ENCODE measurements at places on chromosomes 6 and 20. TPM values are rescaled to one million over a fixed set of nuclear protein-coding genes. Genes with fewer than 3 reads are reported as not detected.

DNA sequence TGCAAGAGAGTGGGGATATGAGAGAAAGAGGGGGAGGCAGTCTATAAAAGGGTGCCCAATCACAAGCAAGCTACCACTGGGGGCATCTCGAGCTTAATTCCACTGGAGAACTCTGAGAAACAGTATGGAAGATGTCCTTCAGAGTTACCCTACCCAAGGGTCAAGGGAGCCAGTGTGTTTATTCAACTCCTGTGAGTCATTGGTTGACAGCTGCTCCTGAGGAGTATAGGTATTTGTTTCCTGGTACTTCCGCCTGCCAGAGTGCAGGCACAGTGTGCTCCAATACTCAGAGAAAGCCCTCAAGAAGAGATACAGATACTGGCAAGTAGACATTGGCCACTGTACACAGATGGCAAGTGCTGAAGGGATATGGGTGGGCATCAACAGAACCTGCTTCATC lies 49.5 kb downstream of the ARHGAP40 start:
- no peaks in the 10 kb centered on the region for H3K36me3 ChIP-seq
- H3K27ac ChIP-seq, result no peak overlapping the region
- peaks cover 7% of the 10 kb centered on the region for H3K4me1 ChIP-seq
- no peak overlapping the region for H3K4me3 ChIP-seq
- peaks cover 29% of the 10 kb centered on the region for H3K27me3 ChIP-seq

DNA sequence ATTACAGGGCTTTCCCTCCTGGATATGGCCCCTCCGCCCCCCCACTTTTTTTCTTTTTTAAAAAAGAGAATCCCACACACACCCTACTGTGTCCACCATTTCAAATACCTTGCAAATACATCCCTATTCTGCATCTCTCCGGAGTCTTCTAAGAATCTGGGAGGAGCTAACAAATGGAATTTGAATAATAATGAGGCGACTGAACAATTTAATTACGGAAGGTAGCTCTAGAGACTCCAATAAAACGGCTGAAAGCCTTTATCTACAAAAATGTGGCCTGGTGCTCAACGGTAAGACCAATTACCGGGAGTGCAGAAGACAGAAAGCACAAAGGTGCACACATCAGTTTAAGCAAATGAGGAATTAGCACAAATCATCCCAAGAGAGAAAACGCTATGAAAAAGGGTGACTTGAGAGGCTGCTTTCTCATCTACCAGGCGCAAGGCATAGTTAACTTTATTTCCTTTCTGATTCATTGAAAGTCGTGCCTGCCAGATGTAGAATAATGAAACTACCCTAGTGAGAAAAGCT lies 1.8 kb downstream of the RRAGD start:
- peaks cover 22% of the 10 kb centered on the region for H3K4me1 ChIP-seq
- H3K27me3 ChIP-seq, result peaks cover 16% of the 10 kb centered on the region
- H3K36me3 ChIP-seq, result no peaks in the 10 kb centered on the region
- H3K27ac ChIP-seq, result no peak overlapping the region
- no peak for DNase-seq

DNA sequence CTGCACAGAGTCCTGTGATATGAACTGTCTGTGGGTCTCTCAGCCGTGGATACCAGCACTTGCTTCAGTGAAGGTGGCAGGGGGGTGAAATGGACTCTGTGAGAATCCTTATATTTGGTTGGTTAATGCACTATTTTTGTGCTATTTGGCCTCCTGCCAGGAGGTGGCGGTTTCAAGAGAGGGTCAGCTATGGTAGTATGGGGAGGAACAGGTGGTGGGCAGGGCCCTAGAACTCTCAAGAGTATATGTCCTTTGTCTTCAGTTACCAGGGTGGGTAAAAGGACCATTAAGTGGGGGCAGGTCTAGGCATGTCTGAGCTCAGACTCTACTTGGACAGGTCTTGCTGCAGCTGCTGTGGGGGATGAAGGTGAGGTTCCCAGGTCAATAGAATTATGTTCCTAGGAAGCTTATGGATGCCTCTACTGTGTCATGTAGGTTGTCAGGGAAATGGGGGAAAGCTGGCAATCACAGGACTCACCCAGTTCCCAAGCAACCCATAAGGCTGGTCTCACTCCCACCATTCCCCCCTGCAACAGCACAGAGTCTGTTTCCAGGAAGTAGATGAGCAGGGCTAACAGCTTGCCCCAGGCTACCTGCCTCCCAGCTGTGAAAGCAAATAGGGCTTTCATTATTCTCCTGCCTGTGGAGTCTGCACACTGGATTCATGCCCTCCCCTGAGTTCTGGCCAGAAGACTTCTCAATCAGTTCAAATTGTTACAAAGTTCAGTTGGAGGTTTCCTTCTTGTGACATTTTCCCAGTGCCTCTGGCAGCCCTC lies 56.8 kb upstream of the PHIP start:
- peaks cover 31% of the 10 kb centered on the region for H3K27me3 ChIP-seq
- H3K36me3 ChIP-seq, result peaks cover 8% of the 10 kb centered on the region
- no peaks in the 10 kb centered on the region for H3K4me1 ChIP-seq
- H3K27ac ChIP-seq, result no peak overlapping the region

DNA sequence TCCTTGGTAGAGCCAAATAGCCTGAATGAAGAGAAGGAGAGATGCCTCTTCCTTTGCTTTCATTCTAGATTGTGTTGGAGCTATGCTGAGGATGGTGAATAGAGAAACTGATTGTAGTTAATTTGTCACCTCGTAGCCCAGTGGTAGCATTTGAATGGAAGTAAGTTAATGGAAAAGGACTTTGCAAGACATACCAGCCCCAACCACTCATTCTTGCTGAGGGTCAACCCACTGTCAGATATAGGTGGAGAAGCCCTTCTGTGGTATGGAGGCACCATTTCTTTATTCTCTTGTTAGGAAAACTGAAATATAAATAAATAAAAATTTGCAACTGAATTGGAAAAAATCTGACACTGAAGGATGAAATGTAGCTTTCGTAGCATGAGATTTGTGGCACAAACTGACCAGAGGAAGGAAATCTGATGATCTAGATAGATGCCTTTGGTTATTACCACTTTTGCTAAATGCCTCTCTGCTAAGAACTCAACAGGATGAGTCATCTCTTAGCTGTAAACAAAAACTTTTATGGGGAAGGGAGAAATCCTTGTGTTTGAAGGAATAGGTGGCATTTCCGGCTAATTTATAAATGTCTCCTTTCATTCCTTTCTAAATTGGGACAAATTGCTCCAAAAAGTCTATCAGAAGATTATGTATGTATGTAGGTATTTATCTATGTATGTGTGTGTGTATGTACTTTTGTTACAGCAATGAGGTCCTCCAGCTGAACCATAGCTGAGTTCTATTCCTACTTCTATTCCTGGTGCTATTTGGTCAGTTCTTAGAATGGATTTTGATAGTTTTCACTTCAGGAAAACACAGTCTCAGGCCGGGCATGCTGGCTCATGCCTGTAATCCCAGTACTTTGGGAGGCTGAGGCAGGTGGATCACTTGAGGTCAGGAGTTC lies 76.5 kb upstream of the SUPT3H start:
- H3K27ac ChIP-seq, result no peak overlapping the region
- H3K27me3 ChIP-seq, result no peaks in the 10 kb centered on the region
- H3K4me1 ChIP-seq, result peaks cover 35% of the 10 kb centered on the region

COL12A1 gene
- not detected for total RNA-seq

DNA sequence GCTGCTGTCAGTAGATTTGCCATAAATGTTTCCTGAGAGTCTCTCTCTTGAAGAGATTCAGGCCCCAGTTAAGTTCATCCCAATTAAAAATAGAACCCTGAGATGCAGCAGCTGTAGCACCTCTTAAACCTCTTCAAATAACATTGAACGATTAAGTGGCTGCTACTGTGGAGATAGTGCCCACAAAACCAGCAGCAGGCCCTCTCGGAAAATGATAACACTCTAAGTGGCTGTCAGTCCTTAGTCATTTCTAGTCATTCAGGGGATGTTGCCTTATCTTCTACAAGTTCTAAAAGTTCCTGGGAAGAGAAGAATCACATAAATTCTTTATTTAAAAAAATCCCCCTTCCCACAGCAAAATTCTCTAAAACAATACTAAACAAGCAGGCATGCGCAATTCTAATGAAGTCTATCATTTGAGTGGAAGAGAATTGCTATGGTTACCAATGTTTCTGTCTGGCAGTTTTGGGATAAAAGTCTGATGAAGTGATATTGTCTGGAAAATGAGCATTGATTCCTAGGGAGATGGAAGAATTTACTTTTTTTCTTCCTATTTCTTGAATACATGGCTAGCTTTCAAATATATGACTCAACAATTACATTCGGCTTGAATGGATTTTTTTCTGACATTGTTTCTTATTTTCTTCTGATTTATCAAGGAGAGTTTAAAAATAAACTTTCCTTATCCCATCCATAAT lies 131.9 kb downstream of the TRMT11 start:
- no peaks in the 10 kb centered on the region for H3K4me1 ChIP-seq
- H3K4me3 ChIP-seq, result no peak overlapping the region
- DNase-seq, result no peak

DNA sequence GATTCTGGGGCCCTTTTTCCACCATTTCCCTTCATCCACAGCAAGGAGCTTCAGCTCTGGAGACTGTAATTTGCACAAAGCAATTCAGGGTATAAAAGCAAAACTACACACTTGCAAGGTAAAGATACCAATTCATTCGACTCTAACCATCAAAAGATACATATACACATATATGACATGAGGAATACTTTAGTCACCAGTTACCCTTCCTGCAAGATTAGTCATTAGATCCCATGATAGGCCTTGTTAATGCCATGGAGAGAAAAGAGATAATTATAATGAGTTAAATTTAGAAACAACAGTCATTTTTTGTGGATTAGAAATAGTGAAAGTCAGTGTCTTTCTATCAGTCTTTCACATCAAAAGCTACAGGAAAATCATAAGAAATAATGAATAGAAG lies 204.2 kb downstream of the KCNQ5 start:
- no peak overlapping the region for H3K4me3 ChIP-seq
- H3K36me3 ChIP-seq, result peaks cover 24% of the 10 kb centered on the region
